Activated CD8-positive, alpha-beta memory T cell treated with anti-CD3 and anti-CD28 coated beads, Interleukin-2, amount 10 ng/mL, durations not matched to agents 7 days and 5 days (primary cell): ENCODE measurements at places on chromosomes 11 and 22. TPM values are rescaled to one million over a fixed set of nuclear protein-coding genes. Genes with fewer than 3 reads are reported as not detected.

- DNase-seq, result no peak
Measured at GRCh38 chr11:81497202-81497804, 1236.4 kb downstream of the FAM181B start.

DNA sequence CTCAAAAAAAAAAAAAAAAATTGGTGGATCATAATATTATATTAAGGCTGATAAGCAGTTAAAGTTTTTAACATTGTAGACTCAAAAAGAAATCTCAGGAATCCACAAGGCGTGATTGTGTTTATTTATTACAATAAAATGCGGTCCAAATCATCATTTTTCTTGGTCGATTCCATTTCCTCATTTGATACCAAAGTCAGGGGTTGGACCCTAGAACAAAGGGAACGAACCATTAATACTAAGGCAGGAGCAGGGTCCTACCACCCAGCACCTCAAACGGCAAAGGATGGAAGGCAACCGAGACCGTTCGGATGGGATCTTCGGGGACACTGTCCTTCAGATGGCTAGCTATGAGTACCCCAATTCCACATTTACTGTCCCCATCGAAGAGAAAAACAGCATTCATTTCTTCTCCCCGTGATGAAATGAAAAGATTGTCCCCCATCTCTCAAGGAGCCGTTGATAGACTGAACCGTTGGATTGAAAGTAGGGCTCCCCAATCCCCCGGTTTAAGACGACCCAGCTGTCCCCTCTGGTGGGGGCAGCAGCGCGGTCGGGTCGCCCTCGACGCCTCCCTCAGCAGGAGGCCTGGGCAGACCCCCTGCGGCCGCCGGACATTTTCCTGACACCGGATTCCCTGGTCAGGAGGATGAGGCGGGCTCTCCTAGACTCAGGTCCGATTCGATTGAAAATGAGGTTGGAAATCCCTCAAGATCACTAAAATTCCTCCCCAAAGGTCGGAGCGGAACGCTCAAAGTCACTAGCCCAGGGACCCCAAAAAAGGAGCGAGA is 607 bp downstream of the DMC1 start:
- no peak for DNase-seq

DNA sequence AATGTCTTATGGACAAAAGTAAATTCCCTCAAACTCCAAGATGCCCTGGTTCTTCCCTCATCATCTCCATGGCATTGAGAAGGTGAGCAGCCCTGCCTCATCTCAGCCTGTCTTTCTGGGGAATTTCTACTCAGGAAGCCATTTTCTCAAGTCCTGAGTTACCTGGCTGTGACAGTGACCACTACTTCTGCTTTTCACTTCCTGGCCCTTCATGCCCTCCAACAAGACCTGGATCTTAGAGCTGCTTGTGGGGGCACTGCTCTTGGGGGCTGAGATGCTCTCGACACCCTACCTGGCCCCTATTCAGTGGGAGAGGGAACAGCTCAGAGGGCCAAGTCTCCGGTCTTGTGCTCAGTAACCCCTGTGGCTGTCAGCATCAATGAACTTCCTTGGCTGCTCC is 5.5 kb upstream of the IGSF22 start:
- no peak for DNase-seq

Gene CTSW
- total RNA-seq, result 339 TPM

DNA sequence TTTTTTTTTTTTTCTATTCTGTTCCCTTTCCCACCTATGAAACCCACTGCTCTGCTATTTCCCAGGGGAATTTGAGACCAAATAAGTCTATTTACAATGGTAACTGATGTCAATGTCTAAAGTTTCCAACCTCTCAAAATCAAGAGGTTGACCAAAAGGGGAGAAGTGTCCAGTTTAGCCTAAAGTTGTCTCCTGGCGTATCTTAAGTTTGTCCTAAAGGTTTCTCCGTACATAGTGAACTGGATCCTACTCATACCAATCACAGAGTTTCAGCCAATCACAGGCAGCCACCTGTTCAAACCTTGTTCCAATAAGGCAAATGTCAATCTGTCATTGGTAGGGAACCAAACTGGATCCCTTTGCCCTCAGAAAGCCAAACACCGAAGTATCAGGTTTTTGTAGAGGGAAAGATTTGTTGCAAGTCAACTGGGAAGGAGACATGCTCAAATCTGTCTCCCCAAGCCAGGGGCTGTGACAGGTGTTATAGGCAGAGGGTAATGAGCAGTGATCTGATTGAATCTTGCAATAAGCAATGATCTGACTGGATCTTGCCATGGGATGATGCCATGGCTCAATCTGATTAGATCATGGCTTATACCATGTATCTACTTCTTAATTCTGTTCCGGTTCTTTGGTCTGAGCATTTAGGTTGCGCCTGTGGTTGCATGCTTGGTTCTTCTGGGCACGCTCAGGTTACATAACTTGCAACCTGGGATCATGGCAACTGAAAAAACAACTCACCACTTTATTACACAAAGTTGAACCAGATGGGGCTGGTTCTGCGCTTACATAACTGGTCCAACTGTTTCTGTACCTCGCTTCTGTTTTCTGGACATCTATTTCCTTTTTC is 1.1 kb upstream of the VPS37C start:
- DNase-seq, result no peak

- no peak for DNase-seq
Measured at GRCh38 chr11:7534042-7534378, 20.2 kb downstream of the PPFIBP2 start.

GRCh38 chr11:46673713-46674462 is 26.5 kb downstream of the ARHGAP1 start:
- DNase-seq, result no peak

Gene OVOL1
- not detected for total RNA-seq

- DNase-seq, result no peak
Measured at GRCh38 chr11:122271745-122272144, 155.7 kb upstream of the BLID start.

- no peak for DNase-seq
Measured at GRCh38 chr11:128618603-128619002, 31.2 kb upstream of the ETS1 start.
